ENCODE measurements at places on chromosomes 4 and X.

DNA sequence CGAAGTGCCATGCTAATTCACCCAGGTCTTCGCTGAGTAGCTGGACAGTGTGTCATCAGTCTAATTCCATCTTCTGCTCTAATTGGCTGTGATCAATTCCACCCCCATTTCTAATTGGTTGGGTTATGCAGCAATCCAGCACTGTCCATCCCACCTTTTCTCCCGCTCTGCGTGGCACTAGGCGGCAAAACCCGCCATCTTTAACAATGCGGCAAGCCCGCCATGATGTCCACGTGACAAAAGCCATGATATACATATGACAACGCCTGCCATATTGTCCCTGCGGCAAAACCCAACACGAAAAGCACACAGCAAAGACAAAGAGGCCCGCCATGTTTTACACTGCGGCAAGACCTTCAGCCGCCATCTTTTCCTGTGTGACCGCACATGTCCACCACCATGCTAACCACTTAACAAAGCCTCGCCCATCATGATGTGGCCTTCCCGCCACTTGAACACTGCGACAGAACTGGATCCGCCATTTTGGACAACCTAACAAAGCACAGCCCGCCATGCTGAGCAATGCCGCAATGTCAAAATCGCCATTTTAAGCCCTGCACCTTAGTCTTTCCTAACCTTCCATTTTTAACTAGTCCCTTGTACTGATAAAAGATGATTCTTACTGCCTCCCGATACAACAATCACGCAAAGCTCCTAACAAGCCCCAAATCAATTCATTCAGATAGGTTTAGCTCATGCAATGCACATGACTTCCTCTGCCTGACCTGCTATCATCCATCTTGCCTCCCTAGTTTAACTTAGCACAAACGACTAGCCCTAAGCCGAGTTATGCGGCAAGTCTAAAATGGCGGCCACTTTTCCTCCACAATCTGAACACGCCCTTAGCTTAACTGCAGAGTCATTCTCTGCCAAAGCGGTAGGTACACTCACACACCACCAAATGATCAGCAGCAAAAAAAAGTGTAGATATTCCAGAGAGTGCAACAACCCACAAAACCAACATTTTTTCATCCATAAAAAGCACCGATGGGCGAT is 288.3 kb downstream of the CHIC1 start:
- DNase-seq: peak; percentile 48

- DNase-seq: no peak
Measured at GRCh38 chrX:39734174-39734776, 363.5 kb downstream of the BCOR start.

DNA sequence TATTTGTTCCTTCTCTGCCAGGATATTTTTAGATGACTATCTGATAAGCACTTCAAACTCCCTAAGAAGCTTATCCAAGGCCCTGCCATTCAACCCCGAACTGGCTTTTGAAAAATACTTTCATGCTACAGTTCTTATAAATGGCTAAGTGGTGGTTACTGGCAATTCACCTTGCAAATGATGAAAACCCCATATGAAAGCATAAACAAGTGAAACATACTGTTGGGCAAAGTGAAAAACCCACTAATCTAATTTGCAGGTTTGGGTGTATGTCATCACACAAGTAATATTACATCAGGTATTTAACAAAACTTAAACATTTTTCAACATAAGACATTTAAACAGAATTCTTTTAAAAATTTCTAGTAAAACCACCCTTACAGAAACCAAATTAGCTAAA is 31.1 kb downstream of the TAPT1 start:
- DNase-seq: no peak

- no peak for DNase-seq
Measured at GRCh38 chrX:4805502-4805901, 1092.1 kb upstream of the PRKX start.

DNA sequence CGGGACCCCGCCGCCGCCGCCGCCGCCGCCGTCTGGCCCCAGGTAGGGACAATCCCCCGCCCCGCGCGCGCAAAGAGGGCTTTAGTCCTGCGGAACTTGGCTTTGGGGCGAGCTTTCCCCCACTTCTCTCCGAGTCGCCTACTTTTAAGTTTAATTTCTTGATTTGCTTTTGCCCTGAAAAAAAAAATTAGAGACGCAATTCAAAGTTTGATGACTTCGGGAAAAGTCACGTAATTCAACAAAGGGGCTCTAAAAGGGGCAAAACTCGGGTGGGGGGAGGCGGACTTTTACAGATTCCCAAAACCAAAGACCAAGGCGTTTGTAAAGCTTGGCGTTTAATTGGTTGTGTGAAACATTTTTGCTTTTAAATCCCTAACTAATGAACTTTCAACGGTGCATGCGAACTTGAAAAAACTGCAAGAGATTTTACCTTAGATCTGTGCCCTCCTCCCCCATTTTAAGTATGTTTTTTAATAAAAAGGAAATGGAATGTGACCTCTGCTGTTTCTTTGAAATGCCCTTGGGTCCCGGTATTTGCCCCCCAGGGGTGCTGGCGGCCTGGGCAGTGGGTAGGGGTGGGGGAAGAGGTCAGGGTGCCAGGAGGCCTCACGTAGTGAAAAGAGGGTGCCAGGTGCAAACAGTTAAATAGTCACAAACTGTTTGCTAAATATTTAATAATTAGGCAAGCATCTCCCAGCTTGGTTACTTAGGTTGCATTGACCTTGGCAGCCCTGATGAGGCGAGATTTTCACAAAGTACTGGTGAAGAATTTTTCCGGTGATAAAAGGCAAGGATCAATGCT is 209.7 kb downstream of the NWD2 start:
- DNase-seq: no peak

DNA sequence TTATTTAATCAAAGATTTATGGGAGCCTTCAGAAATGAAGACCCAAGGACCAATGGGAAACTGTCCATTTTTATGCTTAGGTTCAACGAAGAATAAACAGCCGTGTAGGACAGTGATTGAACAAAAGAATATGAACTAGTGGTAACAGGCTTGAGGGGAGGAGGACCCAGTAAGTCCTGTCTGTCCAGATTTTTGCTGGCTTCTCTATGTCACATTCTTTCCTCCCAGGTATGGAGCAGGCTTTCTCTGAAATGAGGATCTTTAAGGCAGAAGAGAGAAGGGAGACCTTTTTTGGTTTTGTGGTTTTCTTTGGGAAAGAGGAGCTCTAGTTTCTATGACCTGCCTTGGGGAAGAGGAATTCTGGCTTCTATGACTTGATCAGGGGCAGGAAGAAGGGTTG is 74.1 kb downstream of the BANK1 start:
- DNase-seq: no peak

GRCh38 chr4:170599894-170600293 is 510.1 kb upstream of the AADAT start:
- DNase-seq: no peak

DNA sequence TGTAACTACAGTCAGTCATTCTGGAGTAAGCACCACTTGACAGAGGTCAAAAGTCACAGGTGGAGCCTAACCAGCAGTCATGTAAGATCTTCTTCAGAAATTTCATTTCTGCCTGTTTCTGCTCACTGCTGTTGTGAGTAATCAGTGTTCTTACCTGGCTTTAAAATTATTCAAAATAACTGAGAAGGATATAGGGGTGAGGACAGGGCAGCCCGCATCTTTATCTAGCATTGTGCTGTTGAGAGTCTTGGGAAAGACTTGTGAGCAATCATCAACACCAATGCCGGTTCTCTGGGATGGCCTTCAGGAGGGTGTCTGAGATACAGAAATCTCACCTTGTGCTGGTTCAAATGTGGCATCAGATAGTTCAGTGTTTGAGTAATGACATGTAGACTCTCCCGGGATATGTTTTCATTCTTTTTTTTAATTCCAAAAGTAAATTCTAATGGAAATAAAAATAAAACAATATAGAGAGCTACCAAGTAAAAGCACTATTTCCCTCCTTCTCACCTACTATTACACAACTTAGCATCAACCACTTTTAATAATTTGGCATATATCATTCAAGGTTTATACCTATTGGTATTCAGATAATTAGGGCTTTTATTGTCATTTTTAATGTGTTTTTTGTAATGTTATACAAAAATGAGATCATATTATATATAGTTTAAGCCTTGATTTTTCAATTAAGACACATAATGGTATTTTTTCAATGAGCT is 37.1 kb downstream of the AREG start:
- no peak for DNase-seq

GRCh38 chrX:71612256-71612655 is 6.1 kb downstream of the CXCR3 start:
- no peak for DNase-seq

DNA sequence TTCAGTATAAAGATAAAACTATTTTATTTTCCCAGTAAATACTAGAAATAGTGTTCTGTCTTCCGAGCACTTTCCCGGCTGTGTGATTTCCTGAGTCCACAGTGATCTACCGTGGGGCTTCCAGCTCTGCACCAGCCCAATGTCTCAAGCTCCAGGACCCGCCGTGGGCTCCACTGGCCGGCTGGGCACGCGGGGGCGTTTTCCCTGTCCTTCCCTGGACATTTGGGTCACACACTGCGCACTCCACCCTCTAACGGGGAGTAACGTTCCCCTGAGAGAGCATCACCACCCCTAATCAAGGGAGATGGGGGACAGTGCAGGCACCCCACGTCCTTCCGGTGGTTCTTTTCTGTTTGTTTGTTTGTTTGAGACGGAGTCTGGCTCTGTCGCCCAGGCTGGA is 844.6 kb upstream of the FRG1 start:
- no peak for DNase-seq

- DNase-seq: no peak
Measured at GRCh38 chrX:17521871-17522693, 147.1 kb downstream of the NHS start.

GRCh38 chrX:25275159-25275558 is 259.4 kb upstream of the ARX start:
- DNase-seq: no peak

DNA sequence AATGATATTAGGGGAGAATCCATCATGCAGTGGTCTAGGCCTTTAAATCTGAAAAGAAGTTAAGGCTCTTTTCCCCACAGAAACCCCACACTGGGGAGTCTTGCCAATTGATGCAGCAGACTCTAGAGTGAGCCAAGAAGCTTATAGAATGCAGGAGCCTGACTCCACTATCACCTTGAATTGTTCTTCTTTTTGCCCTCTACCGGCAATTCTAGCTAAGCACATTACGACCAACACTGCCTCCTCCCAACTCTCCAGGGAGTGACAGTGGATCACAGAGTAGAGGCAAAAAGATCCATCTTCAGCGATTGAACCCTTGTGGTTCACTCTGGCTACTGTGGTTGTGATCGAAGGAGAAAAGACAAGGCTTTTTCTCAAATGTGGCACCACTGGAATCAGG is 331.5 kb downstream of the NKX6-1 start:
- DNase-seq: no peak

DNA sequence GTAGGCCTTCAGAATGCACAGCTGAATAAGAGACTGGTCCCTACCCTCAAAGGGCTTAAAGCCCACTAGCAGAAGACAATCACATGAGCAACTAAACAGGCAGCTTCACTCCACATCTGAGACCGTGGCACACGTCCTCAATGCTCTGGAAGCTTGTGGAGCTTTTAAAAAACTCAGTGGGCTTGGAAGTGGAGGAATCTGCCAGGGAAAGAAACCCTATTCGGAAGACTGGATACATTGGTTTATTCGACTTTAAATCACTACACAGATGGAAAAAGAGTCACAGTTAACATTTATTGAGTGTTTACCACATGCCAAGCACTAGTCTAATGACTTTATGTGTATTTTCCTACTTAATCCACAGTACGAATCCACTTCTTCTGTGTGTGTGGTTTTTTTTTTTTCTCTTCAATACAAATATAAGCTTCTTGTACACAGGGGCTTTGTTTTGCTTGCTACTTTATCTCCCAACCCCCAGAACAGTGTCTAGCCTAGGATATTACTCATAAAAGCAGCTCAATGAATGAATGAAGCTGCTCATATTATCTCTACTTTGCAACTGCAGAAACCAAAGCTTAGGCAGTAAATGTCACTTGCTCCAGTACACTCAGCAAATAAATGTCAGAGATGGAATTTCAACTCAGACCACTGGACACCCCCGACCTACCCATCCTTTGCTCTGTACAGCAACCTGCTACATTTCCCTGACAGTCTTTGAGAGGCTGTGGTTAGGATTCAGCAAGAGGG is 137.7 kb downstream of the LDB2 start:
- no peak for DNase-seq
